ENCODE measurements at places on chromosomes 5 and 9.

GRCh38 chr9:89010526-89011111 is 19.4 kb downstream of the S1PR3 start:
- no peak for DNase-seq

- DNase-seq: no peak
Measured at GRCh38 chr5:158039441-158039840, 180.5 kb upstream of the CLINT1 start.

DNA sequence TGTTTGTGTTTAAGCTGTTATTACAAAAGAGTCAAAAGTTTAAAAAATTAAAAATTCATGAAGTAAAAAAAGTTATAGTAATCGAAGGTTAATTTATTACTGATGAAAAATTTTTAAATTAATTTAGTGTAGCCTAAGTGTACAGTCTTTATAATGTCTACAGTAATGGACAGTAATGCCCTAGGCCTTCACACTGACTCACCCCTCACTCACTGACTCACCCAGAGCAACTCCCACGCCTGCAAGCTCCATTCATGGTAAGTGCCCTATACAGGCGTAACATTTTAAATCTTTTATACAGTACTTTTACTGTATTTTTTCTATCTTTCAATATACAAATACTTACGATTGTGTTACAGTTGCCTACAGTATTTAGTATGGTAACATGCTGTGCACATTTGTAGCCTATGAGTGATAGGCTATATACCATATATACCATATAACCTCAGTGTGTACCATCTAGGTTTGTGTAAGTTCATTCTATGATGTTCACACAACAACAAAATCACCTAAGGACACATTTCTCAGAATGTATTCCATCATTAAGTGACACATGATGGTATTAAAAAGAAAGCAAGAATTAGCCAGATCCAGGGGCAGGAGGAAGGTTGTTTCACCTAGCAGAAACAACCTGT is 40.1 kb downstream of the DCAF10 start:
- DNase-seq: no peak

GRCh38 chr9:88781628-88782391 is 209.5 kb upstream of the S1PR3 start:
- no peak for DNase-seq

GRCh38 chr9:100428871-100429654 is 2.1 kb downstream of the MSANTD3 start:
- DNase-seq: no peak

Measured in activated T-helper 1 cell treated with anti-CD3 and anti-CD28 coated beads, Interleukin-2, amount 50 U/mL, for 16 hours (primary cell).